ENCODE measurements at places on chromosomes 7 and 10.

- no peak for DNase-seq
- H3K27me3 ChIP-seq: peaks cover 2% of the 10 kb centered on the region
- no peak overlapping the region for H3K4me3 ChIP-seq
- no peaks in the 10 kb centered on the region for H3K4me1 ChIP-seq
- no peaks in the 10 kb centered on the region for H3K36me3 ChIP-seq
- H3K27ac ChIP-seq: no peak overlapping the region
Observed at GRCh38 chr7:47806701-47807103, 141.6 kb downstream of the PKD1L1 start.

DNA sequence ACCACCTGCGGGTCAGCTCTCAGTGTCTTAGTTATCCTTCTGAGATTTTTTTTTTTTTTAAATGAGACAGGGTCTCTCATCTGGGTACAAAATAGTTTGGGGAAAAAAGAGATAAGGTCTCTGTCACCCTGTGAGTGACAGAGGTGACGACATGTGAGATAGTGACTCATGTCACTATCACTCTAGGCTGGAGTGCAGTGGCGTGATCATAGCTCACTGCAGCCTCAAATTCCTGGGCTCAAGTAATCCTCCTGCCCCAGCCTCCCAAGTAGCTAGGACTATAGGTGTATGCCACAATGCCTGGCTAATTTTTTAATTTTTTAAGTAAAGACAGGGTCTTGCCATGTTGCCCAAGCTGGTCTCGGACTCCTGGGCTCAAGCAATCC lies 10.4 kb downstream of the BLVRA start:
- H3K27ac ChIP-seq: no peak overlapping the region
- H3K4me1 ChIP-seq: peaks cover 14% of the 10 kb centered on the region
- H3K27me3 ChIP-seq: no peaks in the 10 kb centered on the region
- H3K36me3 ChIP-seq: peaks cover 11% of the 10 kb centered on the region

GRCh38 chr7:45702751-45703150 lies 128.6 kb downstream of the ADCY1 start:
- peaks cover 3% of the 10 kb centered on the region for H3K27me3 ChIP-seq
- DNase-seq: no peak
- no peak overlapping the region for H3K27ac ChIP-seq
- H3K36me3 ChIP-seq: no peaks in the 10 kb centered on the region
- H3K4me1 ChIP-seq: no peaks in the 10 kb centered on the region
- H3K4me3 ChIP-seq: no peak overlapping the region

DNA sequence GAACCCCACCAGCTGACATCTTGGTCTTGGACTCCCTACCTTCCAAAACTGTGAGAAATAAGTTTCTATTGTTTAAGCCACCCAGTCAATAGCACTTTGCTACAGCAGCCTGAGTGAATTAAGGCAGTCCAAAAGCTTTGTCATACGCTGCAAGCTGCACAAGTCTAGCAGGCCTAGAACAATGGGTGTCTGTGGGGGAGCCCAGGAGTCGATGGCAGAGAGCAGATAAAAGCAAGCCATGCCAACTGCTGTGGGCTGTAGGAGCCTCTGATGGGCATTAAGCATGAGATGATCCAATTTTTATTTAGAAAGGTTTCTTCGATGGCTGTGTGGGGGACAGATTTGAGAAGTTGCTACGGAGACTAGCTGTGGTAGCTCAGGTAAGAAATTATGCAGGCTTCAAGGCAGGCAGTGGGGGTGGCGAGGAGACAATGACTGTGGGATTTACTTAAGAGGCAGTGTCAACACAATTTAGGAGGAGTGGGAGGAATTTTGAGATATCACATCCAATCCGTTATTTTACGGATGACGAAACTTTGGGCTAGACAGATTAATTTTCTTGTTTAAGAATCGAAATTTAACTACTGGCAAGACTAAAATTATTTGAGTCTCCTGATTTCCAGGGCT lies 110.4 kb downstream of the NRCAM start:
- H3K4me1 ChIP-seq: no peaks in the 10 kb centered on the region
- H3K36me3 ChIP-seq: no peaks in the 10 kb centered on the region
- H3K27me3 ChIP-seq: no peaks in the 10 kb centered on the region
- H3K4me3 ChIP-seq: no peak overlapping the region

DNA sequence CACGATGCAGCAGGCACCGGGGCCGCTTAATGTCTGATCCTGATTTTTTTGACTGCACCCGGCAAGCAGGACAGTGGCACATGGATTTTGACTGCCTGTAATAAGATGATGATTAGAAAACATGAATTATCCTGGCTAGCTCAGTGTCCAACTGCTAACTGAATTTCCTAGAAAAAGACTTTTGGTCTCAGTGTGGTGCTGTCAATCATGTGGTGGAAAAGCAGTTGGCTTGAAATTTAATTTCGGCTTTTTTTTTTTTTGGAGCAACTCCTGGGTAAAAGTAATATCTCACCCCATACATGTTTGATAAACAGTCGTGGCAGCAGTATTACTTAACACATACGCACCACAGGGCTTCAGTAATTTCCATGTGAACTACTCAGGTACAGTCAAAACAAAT lies 227.7 kb downstream of the FANK1 start:
- no peaks in the 10 kb centered on the region for H3K4me1 ChIP-seq
- no peak overlapping the region for H3K4me3 ChIP-seq
- no peaks in the 10 kb centered on the region for H3K36me3 ChIP-seq

DNA sequence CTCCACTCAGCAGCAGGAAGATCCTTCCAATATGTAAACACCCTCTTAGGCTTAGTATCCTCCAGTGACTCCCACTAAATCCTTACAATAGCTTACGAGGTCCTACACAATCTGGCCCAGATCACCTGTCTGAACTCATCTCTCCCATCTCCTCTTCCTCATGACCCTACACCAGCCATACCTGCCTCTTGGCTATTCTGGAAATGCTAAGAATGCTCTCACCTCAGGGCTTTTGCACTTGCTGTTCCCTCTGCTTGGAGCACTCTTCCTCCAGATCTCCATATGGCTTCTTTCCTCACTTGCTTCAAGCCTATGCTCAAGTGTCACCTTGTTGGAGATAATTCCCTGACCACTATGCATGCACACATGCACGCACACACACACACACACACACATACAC lies 50.8 kb upstream of the FRMD4A start:
- H3K27ac ChIP-seq: no peak overlapping the region
- H3K4me3 ChIP-seq: no peak overlapping the region
- peaks cover 30% of the 10 kb centered on the region for H3K27me3 ChIP-seq

DNA sequence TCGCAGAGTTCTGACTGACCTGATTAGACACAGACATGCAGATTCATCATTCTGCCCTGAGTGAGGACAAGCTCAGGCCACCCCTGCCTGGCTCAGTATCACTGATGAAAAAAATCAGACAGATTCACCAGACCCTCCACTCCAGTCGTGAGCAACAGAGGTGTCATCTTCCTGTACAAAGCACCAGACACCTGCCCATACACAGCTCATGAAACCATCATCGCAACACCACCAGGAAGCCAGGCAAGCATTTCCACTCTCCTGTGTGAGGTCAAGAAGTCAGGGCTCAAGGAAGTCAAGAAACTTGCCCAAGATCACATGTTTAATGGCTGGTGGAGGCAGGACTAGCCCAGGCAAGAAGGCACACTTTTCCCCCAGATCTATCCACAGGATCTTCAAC lies 163.0 kb downstream of the CALN1 start:
- DNase-seq: no peak
- no peaks in the 10 kb centered on the region for H3K27me3 ChIP-seq
- H3K27ac ChIP-seq: no peak overlapping the region
- H3K4me1 ChIP-seq: no peaks in the 10 kb centered on the region
- no peaks in the 10 kb centered on the region for H3K36me3 ChIP-seq
- H3K4me3 ChIP-seq: no peak overlapping the region

GRCh38 chr7:70406186-70406949 lies 725.6 kb upstream of the GALNT17 start:
- H3K4me3 ChIP-seq: no peak overlapping the region
- DNase-seq: no peak
- no peaks in the 10 kb centered on the region for H3K36me3 ChIP-seq
- no peaks in the 10 kb centered on the region for H3K4me1 ChIP-seq
- no peaks in the 10 kb centered on the region for H3K27me3 ChIP-seq
- no peak overlapping the region for H3K27ac ChIP-seq

GRCh38 chr10:17249820-17250219 lies 21.8 kb downstream of the VIM start:
- H3K4me3 ChIP-seq: no peak overlapping the region
- H3K27ac ChIP-seq: no peak overlapping the region
- H3K36me3 ChIP-seq: peaks cover 4% of the 10 kb centered on the region
- peaks cover 2% of the 10 kb centered on the region for H3K27me3 ChIP-seq
- no peak for DNase-seq
- H3K4me1 ChIP-seq: peaks cover 3% of the 10 kb centered on the region

DNA sequence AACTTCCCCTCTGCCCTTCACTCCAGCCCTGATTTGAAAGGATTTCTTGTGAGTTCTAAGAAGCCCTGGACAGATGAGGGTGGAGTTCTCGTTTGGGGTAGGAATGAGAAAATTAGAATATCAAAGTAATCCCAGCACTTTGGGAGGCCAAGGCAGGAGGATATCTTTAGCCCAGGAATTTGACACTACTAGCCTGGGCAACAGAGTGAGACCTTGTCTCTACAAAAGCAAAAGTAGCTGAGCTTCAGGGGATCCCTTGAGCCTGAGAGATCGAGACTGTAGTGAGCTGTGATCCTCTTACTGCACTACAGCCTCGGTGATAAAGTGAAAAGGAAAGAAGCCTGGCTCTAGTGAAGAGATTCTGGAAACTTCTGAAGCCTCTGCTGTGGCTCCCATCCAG lies 76.2 kb downstream of the TET1 start:
- H3K27ac ChIP-seq: no peak overlapping the region
- H3K4me3 ChIP-seq: no peak overlapping the region
- H3K4me1 ChIP-seq: no peaks in the 10 kb centered on the region
- H3K36me3 ChIP-seq: no peaks in the 10 kb centered on the region

GRCh38 chr7:69776611-69777010 lies 178.3 kb downstream of the AUTS2 start:
- no peak overlapping the region for H3K27ac ChIP-seq
- DNase-seq: no peak
- no peaks in the 10 kb centered on the region for H3K4me1 ChIP-seq
- no peaks in the 10 kb centered on the region for H3K36me3 ChIP-seq
- no peaks in the 10 kb centered on the region for H3K27me3 ChIP-seq
- no peak overlapping the region for H3K4me3 ChIP-seq

DNA sequence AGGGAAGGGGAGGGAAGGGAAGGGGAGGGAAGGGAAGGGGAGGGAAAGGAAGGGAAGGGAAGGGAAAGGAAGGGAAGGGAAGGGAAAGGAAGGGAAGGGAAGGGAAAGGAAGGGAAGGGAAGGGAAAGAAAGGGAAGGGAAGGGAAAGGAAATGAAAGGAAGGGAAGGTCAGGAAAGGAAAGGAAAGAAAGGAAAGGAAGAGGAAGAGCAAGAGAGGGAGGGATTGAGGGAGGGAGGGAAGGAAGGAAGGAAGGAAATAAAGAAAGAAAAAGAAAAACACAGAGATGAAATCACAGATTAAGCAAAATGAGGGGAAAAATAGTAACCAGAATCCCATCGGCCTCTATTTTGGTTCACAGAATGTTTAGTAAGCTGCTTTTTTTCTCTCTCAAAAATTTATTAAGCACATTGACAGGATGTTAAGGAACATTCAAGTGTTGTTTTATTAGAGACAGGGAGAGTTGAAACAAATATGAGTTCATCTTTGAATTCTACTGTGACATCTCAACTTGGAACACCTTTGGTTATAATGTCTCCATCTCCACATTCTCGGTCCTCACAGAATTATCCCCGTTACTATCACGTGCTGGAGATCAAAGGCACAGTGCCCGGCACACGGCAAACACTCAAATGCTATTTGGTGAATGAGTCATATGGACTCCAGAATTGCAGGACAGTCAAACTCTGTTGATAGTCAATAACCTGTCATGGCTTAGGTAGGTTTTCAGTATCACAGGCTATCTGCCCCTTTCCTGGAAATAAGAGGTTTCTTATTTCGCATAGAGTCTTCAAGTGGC lies 52.4 kb downstream of the ABCB1 start:
- no peaks in the 10 kb centered on the region for H3K36me3 ChIP-seq
- no peak overlapping the region for H3K27ac ChIP-seq
- H3K27me3 ChIP-seq: no peaks in the 10 kb centered on the region
- DNase-seq: no peak
- no peaks in the 10 kb centered on the region for H3K4me1 ChIP-seq
- H3K4me3 ChIP-seq: no peak overlapping the region

Measured in T-helper 2 cell treated with Interferon-gamma antibody and Interleukin-4, amounts not matched to agents 5 μg/mL and 100 μg/mL, for 36 hours (primary cell).